ENCODE measurements at places on chromosomes 4 and X. TPM values are rescaled to one million over a fixed set of nuclear protein-coding genes. Genes with fewer than 3 reads are reported as not detected.
A peak's percentile ranks its signal among the peaks of the same experiment; 100 is the strongest.

DNA sequence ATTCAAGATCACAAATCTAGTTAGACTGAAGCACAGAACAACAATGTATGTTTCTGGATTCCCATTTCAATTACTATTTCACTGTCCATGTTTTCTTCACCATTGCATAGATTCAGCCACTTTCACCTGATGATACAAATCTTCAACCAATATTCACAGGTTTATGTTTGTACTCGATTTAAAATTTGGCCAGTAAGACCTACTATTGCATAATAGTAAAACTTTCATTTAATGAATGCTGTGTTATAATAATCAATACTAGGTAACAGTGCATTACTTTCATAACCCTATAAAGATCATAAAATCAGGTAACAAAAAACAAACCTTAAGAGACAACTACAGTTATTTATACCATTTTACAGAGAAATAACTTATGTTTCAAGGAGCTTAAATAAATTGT lies 2209.1 kb downstream of the ARAP2 start:
- DNase-seq: no peak

GRCh38 chr4:5897674-5898073 lies 4.8 kb upstream of the CRMP1 start:
- DNase-seq: no peak

GRCh38 chr4:140308366-140309123 lies 64.9 kb upstream of the SCOC start:
- peak; percentile 80 for DNase-seq

DNA sequence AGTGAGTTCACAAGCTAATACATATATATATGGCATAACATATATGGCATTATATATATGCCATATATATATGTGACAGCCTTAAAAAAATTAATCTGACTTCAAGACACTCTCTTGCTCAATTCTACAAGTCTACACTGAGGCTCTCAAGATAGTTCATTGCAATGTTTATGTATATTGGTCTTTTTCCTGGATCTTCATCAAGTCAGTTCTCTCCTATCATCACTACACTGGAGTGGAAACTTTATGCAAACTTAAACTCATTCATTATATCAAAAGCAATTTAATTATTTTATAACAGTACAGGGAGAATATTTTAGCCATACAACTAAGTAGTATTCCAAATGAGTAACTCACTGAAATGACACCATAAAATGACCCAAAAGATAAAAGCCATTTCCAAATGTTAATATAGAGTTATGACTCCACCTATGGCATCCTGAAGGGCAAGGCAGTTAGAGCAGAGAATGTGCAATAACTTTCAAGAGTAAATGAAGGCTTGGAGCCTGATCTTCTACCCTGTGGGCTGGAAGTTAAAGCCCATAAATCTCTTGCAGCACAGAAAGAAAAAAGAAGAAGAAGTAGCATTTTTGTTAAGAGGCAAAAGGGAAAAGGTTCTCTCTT lies 176.3 kb upstream of the SLIT2 start:
- no peak for DNase-seq

GRCh38 chr4:80202741-80203553 lies 5.6 kb downstream of the PRDM8 start:
- DNase-seq: peak; percentile 70

DNA sequence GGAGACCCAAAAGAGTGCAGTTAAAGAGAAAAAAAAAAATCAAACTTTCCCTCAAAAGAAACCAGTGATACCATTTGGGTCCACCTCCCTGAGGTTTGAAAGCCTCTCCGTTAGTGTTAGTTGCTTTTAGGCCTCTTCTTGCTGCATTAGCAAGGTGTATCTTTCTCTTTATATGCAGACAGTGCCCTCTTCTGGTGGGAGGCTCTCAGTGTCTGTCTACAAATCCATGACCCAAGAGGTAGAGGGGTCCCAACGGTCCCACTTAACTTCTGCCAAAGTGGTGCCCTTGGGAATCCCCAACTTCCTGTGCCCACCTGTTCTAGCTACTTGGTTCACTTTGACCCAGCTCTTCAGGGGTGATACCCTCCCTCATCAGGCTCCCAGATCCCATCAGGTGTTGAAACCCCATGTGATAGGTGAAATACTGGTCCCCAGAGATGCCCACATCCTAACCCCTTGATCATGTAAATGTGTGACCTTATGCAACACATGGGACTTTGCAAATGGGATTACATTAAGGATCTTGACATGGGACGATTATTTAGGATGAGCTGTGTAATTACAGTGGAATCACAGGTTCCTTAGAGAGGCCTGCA lies 63.7 kb upstream of the CD99 start:
- peak; percentile 36 for DNase-seq

DNA sequence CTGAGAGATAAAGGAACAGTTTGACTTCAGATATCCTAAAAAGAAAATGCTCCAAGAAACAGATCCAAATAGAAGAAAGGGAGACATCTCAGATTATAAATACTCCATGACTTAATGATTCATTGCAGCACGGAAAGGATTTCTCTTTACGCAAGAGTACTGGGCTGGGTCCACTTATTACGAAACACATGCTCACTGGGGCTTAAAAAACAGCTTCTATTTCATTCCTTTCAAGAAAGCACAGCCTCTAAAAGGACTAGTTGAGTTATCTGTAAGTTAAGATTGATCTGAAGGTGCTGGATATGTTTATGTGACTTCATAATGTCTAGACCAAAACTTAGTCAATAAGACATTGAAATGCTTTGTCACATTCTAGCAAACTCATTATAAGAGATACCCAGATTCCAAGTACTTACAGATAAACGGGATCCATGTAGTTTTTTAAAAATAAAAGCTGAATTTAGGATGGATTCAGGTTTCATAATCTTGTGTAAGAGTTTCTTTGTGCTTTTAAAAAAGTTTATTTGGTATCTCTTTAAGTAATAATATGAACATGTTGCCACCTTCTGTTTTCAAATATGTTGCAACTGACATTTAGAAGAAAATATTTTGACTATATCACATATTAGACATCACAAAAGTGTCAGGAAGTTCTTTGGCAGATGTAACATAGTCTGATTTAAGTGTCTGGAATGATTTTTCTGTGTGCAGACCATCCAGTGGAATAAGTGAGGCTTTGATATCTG lies 109.5 kb upstream of the MYOZ2 start:
- DNase-seq: peak; percentile 76

DNA sequence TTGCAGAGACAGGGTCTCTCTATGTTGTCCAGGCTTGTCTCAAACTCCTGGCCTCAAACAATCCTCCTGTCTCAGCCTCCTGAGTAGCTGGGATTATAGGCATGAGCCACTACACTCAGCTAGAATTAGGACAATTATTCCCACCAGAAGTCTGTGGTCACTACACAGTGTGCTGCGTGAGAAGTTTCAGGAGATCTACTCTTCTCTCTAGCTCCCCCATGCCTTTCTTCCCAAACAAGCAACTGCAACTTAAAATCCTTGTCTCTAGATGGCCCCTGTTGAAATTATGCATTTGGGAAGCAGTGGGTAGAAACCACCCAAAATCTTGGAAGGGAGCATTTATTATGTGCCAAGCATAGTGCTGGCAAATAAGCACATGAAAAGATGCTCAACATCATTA lies 21.1 kb upstream of the MAP7D3 start:
- no peak for DNase-seq

- DNase-seq: peak; percentile 75
Measured at GRCh38 chr4:26074712-26075430, 160.9 kb downstream of the SMIM20 start.

GRCh38 chr4:12545812-12546211 lies 938.3 kb downstream of the RAB28 start:
- DNase-seq: no peak

DNA sequence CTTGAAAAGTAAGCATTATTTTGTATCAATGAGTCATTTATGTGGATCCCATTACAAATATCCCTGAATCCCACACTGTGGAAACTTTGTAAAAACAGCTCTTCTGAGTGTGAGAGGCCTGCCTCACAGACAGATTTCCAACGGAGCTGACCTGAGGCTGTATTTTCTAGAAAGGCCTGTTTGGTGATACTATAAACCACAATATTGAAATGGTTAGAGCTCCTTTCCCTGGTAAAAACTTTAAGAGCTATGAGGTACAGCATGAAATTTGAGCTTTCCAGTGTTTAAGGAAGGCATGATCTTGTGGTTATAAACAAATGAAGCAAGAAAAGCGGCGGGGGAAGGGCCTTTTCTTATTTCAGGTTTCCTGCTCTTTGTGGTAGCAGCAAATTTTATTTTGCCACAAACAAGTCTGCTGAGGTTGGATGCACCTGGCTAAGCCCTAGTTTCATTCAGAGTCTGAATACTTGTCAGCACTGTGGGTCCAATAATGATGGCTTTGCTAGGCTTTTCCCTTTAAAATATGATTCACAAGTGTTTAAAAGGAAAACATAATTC lies 86.8 kb upstream of the ETNPPL start:
- peak; percentile 34 for DNase-seq

DNA sequence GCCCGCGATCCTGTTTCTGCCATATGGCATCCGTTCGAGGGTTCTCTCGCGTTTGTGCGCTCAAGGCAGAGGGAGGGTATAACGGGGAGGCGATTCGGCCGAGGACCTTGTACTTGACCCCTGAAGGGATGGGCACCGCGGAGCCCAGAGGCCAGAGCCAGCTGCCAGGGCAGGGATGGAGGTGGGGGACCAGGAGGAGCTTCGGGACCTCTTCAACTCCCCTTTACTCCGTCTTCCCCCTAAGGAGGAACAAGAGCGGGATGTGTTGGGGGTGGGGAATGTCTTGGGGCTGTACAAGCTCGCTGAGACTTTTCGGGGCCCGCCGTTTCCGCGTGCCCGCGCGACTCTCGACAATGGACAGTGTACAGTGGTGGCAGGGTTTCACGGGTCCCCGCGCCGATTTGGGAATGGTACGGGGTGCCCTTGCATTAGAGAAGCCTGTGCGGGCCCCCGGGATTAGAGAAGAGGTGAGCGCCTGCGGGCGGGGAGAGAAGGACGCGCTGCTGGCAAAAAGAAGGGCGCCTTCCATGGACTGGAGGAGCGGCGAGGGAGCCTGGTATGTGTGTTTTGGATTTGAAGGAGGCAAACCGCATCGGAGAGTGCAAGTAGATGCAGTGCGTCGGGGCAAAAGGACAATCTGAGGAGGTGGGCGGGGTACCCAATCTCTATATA lies 760 bp downstream of the UGT8 start:
- peak; percentile 43 for DNase-seq

DNA sequence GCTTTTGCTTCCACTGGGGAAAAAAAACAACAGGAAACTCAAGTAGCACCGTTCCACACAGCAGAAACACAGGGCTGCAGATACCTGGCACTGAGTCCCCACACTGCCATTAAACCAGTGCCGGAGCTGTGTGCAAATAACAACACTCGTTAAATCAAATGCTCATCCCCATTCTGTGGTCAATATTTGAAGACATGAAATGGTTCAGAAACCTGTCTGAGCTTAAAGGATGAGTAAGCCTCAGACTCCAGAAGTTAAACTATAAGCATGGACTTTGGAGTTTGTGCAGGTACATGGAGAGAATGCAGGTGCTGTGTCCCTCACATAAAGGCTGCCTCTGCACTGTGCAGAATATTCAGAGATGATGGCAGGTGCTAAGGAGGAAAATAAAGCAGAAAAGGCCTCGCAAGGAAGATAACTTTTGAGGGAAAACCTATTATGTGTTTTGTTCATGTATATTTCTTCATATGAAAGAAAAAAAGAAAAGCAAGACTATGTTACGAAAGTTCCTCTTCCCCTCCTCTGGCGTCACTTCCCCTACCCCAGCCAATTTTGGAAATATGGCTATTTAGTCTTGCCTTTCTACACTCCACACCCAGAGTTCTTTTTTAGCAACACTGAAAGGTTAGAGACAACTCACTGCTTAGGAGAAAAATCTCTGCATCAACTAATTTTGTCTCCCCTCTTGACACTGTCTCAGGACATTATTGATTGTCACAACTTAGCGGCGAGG lies 4.6 kb downstream of the MPP1 start:
- no peak for DNase-seq

GRCh38 chrX:88378406-88378805 lies 368.6 kb upstream of the CPXCR1 start:
- DNase-seq: no peak

GRCh38 chrX:16836371-16836770 lies 33.8 kb downstream of the RBBP7 start:
- DNase-seq: peak; percentile 49

DNA sequence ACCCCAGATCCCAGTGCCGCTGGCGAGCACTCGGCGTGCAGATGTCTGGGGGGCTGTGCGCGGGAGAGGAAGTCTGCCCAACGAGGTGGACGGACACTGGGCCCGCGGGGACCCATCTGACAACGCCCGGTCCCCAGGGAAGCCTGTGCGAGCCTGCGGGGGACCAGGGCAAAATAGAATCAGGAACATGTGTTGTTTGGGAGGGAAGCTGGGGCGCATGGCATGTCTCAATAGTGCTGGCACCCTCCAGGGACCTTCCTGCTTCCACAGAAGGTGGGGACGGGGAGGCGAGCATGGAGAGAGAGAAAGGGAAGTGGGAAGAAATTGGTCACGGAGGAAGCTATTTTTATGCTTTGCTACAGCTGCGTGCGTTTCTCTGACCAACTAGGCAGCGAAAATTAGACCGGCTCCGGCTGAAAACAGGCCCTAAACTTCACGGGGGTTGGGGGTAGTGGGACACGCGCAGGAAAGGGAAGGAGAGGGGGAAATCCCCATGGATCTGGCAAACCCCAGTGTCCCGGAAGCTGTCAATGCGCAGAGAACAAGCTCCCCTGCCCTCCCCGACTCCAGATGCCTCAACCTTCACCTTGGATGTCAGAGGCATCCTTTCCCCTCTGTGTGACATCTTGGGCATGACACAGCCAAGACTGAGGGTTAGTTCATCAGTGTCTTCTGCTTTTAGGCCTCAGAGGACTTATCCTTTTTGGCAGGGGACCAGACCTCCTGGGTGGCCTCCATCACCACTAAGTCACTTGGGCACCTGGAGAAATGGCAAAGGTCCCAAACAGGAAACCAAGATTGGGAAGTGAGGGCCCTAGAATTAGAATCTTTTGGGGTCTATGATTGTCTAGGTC lies 169.8 kb upstream of the BCOR start:
- peak; percentile 37 for DNase-seq

DNA sequence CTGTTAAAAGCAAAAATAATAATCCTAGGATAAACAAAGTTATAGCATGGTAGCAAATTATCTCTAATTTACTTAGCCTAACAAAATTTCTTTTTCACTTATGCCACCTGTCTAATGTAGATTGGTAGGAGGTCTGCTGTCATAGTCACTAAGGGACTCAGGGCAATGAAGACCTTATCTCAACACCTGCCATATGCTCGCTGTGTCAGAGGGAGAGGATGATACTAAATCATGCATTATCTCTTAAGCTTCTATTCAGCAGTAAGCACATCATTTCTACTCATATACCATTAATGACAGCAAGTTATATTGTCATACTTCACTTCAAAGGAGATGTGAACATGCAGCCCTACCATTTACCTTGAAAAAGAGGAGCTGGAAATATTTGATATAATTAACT lies 44.1 kb downstream of the AFM start:
- DNase-seq: no peak

The LONRF3 gene
- polyA plus RNA-seq: 0.55 TPM

The RPL10 gene
- 8,616 TPM for polyA plus RNA-seq

The PARM1 gene
- 5.1 TPM for polyA plus RNA-seq

The C4orf50 gene
- polyA plus RNA-seq: under 0.01 TPM

All from stomach (tissue), 19 donors.